ENCODE measurements at places on chromosomes 3 and 15.

DNA sequence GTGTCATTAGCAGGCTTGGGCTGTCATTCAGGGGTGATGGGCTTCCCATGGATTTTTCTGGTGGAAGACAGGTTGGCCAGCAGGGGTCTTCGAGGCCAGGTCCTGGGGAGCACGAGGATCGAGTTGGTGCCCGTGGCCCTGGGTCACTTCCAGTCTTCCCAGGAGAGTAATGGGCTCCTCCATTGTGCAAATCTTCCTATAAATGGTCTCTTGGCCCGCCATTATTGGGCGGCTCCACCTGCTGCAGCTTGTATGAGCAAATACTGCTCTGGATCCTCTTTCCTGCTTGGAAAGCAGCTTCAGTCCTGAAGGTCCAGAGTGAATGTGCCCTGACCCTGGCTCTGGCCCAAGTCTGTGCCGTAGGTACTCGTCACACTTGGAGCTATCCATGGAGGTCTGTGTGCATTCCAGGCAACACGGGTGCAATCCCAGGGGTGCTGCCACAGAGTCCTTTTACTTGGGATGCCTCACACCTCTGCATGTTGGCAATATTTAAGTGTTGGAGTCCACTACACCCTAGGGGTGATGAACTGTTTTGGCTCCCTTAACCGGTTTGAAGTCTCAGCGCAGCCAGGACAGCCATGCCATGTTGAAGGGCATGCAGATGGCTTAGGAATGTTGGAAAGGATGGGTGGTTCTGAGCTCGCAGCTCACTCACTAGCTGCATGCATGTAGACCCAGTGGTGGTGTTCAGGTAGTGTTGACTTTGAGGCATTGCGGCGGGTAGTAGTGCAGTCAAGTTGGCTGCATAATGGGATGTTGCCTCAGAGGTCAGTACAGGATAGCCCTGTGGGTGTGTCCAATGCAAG, 97.6 kb downstream of the SNRPN start:
- DNase-seq, result no peak

- DNase-seq, result no peak
Measured at GRCh38 chr3:2148561-2149340, 50.1 kb downstream of the CNTN4 start.

- no peak for DNase-seq
Measured at GRCh38 chr15:58476525-58477162, 44.9 kb downstream of the LIPC start.

- no peak for DNase-seq
Measured at GRCh38 chr3:140085001-140085400, 150.0 kb downstream of the CLSTN2 start.

DNA sequence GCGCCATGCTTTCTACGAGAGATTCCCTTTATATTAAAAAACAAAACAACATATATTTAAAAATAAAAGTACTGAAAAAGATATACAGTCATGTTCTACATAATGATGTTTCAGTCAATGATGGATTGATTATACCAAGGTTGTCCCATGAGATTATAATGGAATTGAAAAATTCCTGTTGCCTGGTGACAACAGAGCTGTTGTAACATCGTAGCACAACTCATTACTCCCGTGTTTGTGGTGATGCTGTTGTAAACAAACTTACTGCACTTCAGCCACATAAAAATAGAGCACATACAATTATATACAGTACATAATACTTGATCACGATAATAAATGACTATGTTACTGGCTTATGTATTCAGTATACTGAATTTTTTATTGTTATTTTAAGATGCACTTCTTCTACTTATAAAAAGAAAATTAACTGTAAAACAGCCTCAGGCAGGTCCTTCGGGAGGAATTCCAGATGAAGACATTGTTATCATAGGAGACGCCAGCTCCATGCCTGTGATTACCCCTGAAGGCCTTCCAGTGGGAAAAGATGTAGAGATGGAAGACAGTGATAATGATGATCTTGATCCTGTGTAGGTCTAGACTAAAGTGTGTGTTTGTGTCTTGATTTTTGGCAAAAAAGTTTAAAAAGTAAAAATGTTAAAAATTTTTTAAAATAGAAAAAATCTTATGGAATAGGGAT, 11.7 kb downstream of the CCR1 start:
- DNase-seq, result no peak

- no peak for DNase-seq
Measured at GRCh38 chr15:58608129-58608590, 141.3 kb downstream of the ADAM10 start.

DNA sequence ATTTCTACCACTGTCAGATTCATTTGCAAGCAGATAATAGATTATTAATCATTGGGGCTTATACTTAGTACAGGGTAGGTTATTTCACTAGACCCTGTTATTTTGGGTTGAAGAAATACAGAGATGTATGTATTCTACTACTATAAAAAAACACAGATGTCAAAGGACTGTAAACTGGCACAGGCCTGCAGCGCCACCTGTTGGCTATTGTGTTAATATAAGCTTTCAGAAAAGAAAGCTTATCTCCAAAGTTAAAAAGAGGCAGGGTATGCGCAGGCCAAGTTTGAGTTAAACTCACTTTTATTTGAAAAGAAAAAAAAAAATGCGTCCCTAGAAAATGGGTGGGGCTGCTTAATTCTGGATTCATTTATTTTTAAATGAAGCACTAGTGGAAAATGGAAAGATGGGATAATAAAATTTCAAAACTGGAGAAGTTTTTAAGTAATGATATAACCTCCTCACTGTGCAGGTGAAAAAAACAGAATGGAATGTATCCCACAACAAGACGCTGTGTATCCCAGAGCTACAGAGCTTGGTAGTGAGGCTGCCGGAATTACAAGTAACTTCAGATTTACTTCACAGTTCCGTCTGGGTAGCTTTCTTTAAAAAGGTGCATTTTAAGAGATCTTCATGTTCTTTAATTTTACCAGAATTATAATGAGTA, 407.2 kb upstream of the TGFBR2 start:
- DNase-seq, result peak; percentile 31

DNA sequence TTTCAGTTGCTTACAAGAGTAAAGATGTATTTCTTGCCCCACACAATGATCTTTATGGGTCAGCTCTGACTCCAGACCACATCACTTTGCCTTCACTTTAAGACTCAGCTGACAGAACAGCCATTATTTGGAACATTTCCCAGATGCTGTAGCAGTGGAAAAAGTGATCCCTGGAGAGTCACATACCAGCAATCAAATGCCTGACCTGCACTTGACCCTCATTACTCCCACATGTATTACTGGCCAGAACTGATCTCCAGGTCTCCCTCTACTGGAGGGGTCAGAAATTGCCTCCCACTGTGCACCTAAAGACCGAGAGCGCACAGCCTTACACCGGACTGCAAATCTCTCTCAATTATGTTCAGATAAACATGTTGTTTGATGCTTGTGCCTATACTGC, 88.6 kb upstream of the ZNF385D start:
- DNase-seq, result no peak

All from activated T-helper 1 cell treated with anti-CD3 and anti-CD28 coated beads, Interleukin-12 subunit alpha, Interleukin-12 subunit beta, Interleukin-2, Interleukin-4 antibody, amounts not matched to agents 30 ng/mL and 10 ng/mL and 1 ng/mL, durations not matched to agents 14 hours and 24 hours and 36 hours (primary cell).